ENCODE measurements at places on chromosomes 3 and 15.

DNA sequence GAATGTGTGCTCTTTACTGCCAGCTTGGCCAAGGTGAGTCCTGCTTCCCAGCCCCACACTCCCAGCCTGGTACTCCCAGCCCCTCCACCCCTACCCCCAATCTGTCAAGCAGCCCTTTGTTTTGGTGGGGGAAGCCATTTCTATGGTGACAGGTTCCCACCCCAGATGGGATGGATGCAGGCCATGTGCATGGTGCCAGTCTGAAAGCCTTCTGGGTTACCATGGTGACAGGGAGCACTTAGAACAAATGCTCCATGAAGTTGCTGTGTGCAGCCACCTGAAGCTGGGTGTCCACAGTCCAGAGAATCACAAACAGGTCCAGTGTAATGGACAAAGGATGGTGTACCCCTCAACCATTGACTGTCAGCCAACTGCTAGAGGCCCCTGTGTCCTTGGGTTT lies 19.1 kb upstream of the VILL start:
- no peak for DNase-seq

- peak; percentile 2 for DNase-seq
Observed at GRCh38 chr3:115659253-115660220, 36.2 kb downstream of the GAP43 start.

DNA sequence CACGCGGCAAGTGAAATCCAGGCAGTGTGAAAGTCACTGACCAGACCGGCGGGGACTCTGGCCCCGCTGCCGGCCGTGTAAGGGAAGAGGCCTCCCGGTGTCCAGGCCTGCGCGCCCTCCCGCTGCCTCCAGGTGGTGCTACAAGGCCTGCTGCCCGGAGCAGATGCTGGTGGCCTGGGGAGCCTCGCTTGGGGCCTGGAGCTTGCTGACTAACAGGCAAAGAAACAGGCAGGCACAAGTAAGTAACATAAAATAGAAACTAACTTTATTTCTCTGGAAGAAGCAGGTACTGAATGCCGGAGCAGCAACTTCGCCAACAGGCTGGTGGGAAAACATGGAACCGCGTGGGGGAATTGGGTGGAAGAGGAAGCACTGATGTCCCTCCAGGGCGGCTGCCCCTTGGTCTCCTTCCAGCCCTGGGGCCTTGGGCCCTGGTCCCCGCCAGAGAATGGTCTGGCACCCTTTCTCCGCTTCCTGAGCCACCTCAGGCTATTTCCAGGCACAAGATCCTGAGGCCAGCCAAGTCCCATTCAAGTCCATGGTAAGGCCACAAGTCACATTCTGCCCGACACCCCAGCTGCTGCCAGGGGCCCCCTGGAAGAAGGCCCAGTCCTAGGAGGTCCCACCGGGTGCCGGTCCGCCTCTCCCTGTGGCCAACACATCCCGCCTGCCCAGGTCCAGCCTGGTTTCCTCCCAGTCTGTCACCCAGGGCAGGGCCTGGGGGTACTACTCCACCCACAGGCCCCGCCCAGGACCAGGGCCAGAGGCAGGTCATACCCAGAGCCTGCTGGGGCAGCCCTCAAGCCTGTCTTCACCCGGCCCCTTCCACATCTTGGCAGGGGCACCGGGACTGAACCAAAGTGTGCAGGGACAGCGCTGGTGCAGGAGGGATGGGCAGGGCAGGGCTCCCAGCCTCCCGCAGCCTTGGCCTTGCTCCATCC lies 45.0 kb downstream of the TNK2 start:
- peak; percentile 40 for DNase-seq

GRCh38 chr15:68201879-68202261 lies 3.3 kb downstream of the CALML4 start:
- no peak for DNase-seq

DNA sequence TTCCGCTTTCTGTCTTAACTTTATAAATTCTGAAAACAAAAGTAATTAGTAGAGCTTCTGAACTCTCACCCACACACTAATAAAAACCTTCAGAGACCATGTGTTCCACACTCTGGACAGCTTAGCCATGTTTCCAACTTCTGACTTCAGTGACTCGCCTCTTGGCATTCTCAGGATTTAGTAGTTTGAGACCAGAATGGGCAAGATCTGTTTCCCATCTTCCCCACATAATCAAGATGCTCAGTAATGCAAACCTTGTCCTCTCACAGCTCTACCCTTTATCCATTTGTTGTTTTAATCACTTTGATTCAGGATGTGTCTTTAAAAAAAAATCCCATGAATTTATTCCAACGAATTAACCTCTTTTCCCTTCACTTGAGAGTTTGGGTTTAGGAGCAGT lies 166.6 kb upstream of the SLC24A5 start:
- no peak for DNase-seq

- no peak for DNase-seq
Observed at GRCh38 chr3:53696401-53697172, 149.6 kb downstream of the CHDH start.

GRCh38 chr15:47506329-47507100 lies 210.8 kb upstream of the SEMA6D start:
- DNase-seq = no peak

DNA sequence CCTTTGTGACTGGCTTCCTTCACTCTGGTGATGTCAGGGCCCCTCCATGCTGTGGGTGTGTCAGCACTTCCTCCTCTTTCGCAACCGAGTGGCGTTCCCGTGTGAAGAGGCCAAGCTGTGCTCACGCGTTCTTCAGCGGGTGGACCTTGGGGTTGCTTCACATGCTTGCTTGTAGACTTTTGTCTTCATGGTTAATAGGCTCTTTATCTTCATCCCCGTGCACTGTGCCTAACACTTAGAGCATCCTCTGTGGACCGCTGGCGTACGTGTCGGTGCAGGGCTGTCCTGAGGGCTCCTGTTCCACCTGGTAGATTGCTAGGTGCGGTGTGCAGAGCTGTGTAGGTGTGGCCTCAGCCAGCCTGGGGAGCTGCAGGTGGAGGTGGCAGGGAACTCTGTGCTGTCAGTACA lies 182.3 kb downstream of the OR4M2 start:
- DNase-seq = peak; percentile 24

DNA sequence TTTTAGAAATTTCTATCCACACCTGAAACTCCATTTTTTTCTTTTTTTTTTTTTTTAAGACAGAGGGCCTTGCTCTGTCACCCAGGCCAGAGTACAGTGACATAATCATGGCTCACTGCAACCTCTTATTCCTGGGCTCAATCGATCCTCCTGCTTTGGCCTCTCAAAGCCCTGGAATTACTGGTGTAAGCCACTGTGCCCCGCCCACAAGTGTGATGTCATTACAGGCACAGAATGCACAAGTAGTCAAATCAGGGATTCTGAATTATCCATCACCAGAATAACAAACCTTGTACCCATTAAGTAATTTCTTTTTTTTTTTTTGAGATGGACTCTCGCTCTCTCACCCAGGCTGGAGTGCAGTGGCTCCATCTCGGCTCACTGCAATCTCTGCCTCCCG lies 1.9 kb downstream of the UQCRC1 start:
- no peak for DNase-seq

- DNase-seq = no peak
Observed at GRCh38 chr15:89192136-89192535, 29.2 kb downstream of the RLBP1 start.

DNA sequence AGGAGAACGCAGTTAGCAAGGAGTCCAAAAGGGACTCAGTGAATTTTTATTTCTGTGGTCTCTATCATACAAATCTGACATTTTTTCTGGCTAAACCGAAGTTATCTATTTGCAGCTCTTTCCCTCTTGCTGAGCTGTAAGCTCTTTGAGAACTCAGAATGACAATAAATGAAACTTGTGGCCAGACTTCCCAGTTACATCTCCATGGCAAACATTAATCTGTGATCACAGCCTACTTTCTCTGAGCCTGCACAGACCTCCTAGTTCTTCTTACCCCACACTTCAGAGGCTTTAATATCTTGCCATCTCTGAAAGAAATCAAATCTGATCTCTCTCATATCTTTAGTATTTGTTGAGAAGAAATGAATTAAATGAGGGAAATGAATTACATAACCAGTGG lies 58.0 kb downstream of the PLD1 start:
- DNase-seq = no peak

- DNase-seq = no peak
Observed at GRCh38 chr3:117681619-117682018, 972.0 kb downstream of the TUSC7 start.

DNA sequence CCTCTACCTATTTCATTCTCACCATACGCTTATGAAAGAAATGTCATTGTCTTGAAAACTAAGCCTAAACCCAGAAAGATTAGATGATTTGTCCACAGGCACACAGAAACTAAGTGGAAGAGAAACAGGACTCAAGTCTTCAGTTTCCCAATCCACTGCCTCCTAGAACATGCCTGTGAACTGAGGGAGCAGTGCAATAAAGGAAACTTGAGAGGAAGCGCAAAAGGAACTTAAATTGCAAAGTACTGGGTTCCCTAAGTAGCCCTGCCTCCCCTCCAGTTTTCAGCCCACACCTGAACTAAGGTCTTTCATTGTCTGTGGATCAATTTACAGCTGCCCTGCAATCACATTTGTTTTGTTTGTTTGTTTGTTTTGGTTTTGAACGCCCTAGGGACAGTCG lies 56.7 kb upstream of the TSEN2 start:
- DNase-seq = no peak

DNA sequence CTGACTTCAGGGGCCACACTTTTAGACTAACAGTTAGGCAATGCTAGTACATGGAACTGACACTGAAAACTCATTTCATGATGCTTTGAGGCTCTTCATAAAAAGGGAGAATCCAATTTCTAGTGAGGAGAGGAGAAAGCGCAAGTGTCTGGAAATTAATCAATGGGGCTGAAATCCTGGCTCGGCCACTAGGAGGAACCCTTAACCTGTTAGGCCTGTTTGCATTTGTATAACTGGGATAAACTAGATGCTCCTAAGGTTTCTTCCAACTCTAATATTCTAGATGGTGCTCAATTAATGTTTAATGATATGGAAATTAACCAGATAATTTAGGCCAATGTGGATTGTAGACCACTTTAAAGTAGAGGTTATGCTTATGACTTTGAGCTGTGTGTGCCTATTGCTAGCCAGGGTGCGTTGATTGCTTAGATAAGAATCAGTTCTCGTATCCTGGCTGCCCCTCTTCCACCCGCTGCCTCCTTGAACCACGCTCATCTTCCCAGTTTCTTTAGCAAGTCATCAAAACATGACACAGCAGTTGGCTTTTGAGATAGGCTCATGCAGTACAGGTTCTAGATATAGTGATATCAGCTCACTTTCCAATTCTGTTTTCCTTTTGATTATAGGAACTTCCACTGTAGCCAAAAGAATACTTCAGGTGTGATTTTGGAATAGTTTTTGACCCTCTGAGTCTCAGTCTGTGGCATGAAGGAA lies 16.8 kb upstream of the CRBN start:
- no peak for DNase-seq

GRCh38 chr3:67386451-67386850 lies 268.0 kb downstream of the SUCLG2 start:
- DNase-seq = no peak

GRCh38 chr3:55090291-55090690 lies 162.4 kb upstream of the LRTM1 start:
- DNase-seq = no peak

- peak; percentile 53 for DNase-seq
Observed at GRCh38 chr3:119034256-119035013, at the start of gene IGSF11. Gene IGSF11, minus strand, starts transcription at chr3:119034846. Its CDS starts 264 bp downstream, at chr3:119034582.

- peak; percentile 93 for DNase-seq
Observed at GRCh38 chr3:50365080-50365841, 5.9 kb upstream of the TMEM115 start.

- no peak for DNase-seq
Observed at GRCh38 chr3:159069091-159069490, 267.2 kb downstream of the MFSD1 start.

- no peak for DNase-seq
Observed at GRCh38 chr15:66269326-66270090, 16.0 kb upstream of the MEGF11 start.

DNA sequence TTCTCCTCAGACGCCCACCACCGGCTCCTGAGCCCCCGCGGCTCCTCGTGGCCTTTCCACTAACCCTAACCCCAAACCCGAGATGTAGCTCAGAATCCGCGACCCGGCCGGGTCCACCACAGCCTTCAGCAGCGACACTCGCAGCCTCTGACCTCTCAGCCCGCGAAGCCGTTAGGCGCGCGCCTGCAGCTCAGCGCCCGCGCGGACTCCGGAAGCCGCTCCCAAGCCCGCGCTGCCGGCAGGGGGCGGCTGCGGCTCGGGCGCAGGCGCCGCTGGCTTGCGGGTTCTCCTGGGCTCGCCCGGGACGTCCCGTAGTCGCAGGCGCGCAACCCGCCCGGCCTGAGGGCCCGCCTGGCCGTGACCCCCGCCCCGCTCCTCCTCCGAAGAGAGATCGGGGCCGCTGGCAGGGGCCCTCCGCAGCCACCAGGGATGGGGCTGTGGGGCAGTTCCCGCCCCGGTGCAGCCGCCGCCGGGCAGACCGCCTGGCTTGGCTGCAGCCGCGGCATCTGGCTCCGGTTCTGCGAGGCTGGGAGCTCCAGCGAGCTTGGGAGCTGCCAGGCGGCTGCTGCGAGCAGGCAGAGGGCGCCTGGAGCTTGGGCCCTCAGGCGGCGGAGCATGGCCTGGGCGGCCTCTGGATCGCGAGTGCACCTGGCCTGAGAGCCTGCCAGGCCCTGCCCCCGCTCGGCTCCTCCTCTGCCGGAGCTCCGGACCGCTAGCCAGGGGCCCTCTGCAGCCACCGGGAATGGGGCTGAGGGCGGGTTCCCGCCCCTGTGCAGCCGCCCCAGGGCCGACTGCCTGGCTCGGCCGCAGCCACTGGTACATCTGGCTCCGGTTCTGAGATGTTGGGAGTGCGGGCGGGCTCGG lies 120.7 kb downstream of the LMLN start:
- DNase-seq = peak; percentile 76

GRCh38 chr3:168001244-168001643 lies 94.5 kb downstream of the GOLIM4 start:
- no peak for DNase-seq

DNA sequence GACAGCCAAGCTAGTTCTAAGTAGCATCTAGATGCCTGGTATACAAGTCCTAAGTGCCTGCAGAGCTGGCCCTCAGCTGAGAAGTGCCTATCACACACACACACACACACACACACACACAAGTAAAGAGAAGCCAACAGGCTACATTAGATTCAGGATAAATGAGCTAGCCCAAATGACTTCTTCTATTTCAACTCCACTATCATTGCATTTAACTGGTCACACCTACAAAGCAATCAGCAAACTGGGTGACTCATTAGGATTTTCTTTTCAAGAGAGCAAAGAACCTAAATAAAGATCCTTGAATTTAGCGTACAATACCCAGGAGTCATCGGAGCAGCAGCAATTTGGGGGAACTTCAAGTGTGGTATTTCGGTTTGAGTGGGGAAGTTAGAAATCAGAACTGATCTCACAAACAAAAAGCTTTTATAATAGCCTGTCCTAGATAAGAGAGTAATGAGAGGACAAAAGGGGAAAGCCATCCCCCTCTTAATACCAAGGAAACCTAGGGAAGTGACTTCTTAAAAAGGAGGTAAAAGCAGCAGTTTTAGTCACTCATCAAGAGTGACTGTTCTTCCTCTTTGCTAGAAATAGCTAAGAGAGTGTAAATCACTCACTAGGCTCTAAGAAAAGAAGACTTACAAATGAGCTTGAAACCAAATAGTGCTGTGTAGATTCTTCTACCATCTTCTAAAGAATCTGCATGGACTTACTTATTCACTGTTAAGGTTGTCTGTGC lies 112.7 kb downstream of the TNIK start:
- no peak for DNase-seq
